D341Med (cell line): ENCODE measurements at places on chromosomes 3 and 15.

GRCh38 chr3:43865351-43865750 lies 174.6 kb downstream of the ABHD5 start:
- no peak for DNase-seq

DNA sequence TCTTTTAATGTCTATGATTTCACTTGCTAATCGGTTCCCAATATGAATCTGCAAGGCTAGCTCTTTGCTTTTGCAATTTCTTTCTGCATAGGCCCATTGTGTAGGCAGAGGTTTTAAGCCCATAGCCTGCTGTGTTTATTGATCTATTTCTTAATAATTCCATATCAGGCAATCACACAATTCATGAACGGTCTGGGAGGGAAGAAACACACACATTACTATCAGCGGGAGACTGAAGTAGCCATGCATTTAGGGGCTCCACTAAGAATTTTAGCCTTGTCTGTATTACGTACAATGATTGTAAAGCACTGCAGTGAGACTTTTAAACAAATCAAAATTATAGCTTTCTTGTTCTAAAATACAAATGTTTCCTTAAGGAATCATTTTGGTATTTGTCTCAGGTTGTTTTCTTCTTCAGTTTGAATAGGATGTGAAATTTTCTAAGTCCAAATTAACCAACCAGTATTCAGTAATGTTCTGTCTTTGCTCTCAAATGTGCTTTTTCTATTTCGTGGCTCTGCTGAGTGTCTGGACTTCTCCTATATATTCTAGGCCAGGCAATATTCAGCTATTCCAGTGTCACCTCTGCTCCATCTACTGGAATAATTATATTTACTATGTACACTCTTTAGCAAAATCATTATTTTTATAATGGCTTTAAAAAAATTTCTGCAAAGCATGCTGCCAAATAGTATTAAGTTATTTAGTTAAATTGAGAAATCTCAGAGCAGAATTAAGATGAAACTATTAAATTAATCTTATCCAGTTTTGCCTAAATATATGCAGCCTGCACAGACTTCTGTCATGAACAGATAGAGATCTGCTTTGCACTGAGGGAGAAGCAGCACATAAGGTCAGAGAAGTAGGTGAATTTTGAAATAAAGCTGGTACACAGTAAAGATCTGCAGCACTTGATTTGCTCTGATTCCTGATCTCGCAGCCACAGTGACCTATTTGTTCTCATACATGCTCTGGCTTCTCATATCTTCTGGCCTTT lies 103.0 kb upstream of the NAALADL2 start:
- DNase-seq: no peak

GRCh38 chr15:50206020-50206419 lies 24.0 kb downstream of the SLC27A2 start:
- no peak for DNase-seq

GRCh38 chr3:159667261-159667660 lies 321.4 kb upstream of the IL12A start:
- no peak for DNase-seq

DNA sequence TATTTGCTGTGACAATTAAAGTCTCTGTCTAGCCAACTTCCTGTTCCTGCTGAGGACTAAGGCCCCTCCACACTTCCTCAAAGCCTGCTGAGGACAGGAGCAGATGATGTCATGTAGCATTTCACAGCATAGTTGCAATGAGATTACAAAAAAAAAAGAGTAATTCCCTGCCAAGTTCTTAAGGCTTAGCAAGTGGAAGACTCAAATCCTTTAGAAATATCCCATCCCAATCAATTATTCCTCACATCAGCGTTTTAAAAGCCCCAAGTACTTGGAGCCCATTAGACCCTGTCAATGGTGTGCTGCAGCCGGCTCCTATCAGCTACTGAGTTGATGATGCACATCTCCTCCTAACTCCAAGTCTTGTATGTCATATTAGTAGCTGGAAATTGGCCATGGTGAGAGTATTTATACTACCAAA lies 51.7 kb downstream of the TRANK1 start:
- no peak for DNase-seq

DNA sequence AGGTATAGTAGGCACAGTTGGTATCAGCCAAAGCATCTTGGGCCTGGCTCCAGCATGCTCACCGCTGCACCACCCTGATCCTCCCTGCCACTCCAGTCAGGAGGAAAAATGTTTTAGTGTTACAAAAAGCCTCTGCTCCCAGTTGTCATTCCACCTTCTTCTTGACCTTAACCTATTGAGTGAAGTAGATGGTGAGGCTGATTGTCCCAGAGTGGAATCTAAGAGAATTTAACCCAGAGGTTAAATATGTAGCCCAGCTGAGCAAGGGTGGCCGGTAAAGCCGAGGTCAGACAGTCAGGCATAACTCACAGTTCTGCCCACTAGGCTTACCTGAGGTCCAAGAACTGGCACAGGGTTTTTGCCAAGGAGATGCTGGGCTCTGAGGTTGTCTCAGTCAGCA lies 30.7 kb upstream of the TNIK start:
- no peak for DNase-seq
